NCI-H187 (cell line): ENCODE measurements at places on chromosomes 16 and 17.

DNA sequence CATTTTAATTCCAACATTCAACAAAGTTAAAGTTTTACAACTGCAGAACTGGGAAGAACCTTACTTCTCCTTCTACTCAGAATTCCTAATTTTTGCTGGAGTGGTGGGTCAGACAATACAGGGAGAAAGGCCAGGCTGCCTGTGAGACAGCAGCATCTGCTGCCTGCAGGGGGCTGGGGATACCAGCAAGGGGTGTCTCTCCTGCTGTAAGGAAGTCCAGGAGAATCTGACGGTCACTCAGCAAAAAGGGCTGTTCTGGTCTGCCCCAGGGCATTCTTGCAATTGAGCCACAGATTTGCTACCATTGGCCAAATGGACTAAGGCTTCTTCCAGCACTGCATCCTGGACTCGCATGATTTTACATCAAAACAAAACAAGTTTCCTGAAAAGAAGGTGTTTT lies 426.6 kb upstream of the CDH11 start:
- no peak for DNase-seq

- no peak for DNase-seq
Observed at GRCh38 chr17:29049541-29050145, 6.7 kb downstream of the PIPOX start.

DNA sequence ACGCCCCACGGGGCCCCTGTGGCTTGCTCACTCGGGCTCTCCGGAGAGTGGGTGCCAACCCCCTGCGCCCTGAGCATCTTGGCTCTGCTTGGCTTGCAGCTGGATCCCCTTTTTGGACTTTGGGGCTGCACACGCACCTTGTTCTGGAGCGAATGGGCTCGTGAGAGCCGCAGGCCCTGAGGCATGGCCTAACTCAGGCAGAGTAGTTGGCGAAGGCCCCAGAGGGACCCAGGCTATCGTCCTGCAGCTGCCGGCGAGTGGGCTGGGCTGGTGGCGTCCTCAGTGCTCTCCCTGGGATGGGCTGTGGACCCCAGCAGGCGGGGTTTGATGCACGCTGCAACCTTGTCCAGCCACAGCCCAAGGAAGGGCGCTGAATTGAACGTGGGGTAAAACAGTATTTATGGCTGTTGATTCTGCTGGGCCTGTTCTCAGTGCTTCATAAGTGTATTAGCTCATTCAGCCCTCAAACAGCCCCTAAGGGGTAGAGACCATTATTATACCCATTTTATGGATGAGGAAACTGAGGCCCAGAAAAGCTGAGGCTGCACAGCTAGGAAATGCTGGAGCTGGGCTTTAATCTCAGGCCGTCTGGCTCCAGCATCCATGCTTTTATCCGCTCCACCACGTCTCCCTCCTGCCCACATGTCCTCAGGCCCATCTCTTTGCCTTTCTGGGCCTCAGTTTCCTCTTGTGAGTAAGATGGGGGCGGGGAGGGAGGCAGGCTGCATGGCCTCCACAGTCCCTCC lies 171.2 kb upstream of the CIBAR2 start:
- no peak for DNase-seq

DNA sequence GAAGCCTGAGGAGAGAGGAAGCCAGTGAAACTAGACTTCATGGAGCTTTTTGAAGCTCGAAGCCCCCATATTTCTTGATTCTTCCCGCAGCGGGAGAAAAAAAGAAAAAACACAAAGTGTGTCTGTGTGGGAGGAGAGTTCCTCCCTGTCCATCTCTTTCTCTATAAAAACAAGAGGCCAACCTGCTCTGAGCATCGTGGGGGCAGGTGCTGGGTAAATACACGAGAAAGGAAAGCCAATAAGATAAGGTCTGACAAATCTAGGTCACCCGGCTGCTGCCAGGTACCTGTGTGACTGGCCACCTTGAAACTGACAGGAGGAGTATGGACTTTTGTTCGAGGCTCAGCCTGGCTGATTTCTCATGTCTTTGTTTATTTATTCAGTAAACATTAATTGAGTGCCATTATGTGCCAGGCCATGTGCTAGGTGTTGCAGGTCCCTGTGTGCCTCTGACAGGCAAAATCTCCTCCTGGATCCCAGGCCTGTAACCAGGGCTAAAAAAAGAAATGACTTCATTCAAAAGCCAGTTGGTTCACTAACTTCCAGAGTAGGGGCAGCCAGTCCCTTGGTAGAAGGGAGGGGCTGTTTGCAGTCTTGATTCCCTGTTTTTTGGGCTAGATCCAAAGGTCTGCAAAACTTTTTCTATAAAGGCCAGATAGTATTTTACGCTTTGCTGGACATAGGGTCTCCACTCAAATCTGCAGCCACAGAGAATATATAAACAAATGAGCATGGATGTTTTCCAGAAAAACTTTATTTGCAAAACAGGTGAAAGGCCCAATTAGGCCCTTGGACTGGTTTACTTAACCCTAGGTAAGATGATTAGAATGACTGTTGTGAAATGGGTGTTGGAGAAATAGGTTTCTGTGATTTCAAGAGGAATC lies 35.6 kb downstream of the YPEL2 start:
- peak; percentile 25 for DNase-seq

DNA sequence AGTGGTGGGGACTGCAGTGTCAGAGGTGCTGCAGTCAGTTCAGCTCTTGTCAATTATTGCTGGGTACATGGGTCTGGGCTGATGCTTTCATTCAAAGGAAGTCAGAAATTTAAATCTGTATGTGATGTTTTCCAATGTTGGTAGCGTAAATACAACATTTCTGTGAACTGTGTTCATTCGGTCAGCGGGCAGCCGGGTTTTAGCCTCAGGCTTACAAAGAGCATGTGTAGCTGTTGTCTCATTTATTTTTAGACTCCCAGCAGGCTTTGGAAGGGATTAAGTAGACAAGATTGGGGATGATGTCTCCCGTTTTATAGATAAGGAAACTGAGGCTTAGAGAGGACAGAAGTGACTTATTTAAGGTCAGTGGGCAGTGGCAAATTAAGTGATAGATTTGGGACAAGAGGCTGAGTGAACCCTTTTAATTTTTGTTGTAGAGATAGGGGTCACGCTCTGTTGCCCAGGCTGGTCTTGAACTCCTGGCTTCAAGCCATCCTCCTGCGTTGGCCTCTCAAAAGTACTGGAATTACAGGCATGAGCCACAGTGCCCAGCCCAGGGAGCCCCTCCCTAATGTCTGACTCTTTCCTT lies 8.1 kb downstream of the AQP8 start:
- DNase-seq: no peak

DNA sequence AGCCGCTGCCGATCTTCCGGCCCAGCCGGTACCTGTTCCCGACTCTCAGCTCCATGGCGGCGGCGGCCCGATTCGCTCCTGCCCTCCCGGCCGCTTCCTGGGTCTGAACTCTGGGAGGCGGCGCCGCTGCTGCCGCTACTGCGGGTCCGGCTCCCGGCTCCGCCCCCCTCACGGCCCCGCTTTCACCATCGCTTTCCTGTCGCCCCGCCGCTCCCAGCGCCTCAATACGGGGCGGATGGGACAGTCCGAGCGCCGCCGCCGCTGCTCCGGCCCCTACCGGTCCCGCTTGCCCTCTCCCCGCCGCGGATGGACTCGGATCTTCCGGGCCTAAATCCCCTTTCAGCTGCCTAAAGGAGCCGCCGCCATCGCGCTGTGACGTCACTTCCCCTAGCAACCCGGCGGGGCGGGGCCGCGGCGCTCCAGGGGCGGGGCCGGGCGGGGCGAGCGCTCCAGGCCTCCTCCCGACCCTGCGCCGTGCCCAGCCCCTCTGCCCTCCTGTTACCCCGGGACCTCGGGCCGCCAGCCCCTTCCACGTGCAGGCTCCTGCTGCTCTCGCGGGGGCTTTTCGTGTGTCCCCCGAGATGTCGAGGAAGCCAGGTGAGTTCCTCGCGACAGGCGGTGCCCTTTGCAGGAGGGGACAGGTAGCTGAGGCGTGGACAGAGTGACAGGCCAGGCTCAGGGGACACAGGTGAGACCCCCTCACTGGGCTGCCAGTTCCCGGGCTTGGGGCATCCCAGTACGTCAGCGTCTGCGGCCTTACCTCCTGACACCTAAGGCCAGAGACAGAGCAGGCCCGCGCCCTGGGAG lies at the start of gene CSNK1D:
Gene CSNK1D, minus strand, starts transcription at position 374 of the 807 bp plus-strand sequence. Its CDS starts 319 bp downstream, at position 55.
- DNase-seq: peak; percentile 67

DNA sequence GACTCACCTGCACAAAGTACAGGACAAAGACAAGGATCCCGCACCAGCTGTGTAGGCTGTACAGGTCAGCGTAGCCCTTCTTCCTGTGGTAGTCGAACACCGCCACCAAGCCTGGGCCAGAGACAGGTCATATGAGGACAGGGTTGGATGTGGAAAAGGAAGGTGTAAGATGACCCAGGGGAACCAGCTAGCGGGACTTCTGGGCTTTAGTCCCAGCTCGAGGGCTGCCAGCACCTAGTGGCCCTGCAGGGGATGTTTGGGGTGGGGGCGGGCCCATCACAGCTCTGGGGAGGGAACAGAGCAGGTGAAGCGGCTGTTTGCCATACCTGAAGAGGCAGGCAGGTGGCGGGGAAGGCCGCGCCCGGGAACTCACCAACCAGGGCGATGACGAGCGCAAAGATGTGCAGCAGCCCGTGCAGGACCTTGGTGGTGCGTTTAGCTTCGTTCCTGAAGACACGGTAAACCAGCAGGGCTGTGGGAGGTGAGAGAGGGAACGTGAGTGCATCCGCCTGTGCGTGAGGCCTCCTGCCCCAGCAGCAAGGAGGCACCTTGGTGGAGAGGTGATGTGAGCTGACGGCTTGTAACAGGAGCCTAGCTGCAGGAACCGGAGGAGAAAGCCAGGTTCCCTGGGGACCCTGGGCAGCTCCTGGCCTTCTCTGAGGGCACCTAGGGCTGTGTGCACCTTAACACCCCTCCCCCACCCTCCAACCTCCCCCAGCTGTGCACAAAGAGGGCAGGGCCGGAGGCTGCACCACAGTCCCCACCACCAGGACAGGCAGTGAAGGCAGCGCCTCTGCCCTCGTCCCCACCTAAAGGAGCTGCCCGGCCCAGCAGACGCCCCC lies 10.2 kb downstream of the CYB561 start:
- peak; percentile 53 for DNase-seq

DNA sequence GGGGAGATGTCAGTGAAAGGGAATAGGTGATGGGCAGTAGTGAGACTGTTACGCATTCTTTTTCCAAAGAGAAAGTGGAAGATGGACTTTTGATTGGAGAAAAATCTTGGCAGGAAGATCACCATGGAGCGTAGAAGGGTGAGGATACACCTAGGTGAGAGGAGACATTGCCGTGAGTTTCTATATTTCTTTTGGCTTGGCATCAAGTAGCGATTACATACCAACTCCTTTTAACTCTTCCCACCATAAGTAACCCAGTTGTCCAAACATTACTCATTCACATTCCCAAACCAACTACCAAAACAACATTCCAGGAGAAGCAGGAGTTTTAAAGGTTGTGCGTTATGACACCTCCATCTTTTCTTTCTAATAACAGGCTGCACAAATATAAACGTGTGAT lies 10.7 kb upstream of the KRT28 start:
- no peak for DNase-seq

- DNase-seq: no peak
Observed at GRCh38 chr17:31391496-31391949, at the start of gene RAB11FIP4. TSS of gene RAB11FIP4 (plus strand) at chr17:31391675. CDS start at chr17:31391853, 178 bp downstream.

DNA sequence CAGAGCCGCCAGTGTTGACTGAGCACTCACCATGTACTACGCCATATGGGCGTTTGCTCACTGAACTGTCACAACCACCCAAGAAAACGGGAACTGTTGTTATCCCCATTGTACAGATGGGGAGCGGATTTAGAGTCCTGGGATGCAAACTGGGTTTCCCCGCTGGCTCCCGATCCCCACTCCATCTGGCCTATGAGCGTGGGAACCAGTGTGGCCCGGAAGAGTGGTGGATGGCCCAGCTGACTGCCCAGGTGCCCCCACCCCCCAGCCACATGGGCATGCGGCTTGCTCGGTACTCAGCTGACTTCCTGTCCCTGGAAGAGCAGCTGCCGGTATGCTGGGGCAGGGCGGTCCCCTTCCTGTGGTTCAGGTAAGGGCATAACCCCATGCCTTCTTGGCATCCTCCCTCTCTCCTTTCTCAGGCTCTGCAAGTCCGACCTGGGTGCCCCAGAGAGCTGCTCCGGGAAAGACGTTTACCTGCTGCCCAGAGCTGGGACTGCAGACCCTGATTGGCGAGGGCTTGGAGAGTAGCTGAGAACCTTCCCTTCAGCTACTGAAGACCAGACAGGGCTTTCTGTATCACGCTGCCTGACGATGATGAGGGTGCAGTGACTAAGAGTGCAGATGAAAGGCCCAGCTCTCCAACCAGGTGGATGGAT lies 16.2 kb downstream of the SOCS3 start:
- DNase-seq: no peak

DNA sequence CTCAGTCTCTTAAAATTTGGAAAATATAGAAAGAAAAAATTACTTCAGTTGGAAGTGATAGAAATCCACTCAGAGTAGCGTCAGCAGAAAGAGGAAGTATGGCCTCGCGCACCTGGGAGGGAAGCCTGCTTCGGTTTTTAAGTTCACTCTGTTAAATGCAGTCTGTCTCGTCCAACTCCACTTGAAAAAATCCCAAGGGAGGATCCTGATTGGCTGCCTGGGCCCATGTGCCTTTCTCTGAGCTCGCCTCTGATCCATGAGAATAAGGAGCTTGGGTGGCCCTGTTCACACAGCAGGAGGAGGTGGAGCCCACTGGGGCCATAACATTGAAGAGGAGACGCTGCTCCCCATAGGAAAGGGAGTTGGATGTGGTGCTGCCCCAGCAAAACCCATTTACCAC lies 40.7 kb downstream of the DNAJA2 start:
- peak; percentile 20 for DNase-seq

DNA sequence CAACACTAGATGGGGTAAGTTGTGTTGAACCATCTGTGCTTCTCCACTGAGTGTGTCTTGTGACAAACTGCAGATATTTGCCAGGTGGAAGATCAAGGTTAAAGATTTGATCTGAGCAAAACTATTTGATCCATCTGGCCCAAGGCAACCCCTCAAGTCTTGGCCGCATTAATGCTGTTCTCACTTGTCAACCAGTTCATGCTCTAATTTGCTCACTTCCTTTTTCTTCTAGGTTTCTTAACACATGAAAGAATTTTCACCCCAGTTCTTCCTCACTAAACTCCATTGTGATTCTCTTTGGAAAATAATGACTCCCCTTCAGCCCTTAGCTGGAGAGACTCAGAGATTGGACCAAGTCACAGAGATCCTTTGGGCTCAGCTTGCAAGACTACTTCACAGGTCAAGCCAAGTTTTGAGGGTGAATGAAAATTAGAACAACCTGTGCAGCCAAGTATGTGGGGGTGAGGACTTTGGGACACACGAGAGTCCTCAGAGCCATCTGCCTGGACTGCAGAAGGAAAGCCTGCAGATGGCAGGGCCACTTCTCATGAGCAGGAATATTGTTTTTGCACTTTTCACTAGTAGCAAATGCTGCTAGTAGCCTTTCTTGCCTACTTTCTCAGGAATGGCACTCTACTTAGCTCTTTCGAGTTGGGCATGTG lies 166.5 kb downstream of the AXIN2 start:
- DNase-seq: no peak

DNA sequence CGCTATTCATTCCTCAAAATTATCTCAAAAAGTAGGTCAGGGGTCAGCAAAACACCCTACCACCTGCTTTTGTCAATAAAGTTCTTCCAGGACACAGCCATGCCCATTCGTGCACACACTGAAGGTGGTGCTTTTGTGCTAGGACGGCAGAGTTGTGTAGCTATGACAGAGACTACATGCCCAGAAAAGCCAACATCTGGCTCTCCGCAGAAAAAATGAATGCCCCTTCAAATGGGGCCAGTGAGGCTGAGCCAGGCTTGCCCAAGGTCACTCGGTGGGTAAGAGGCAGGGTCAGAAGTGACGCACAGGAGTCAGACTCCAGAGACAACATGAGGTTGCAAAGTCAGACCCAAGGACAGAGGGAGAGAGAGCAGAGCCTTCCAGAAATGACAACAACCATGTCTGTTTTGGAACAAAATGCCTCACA lies 200.1 kb downstream of the XYLT1 start:
- DNase-seq: no peak

GRCh38 chr16:1196494-1196893 lies 28.6 kb downstream of the TPSG1 start:
- DNase-seq: no peak
